ENCODE measurements at places on chromosomes 12 and 14. TPM values are rescaled to one million over a fixed set of nuclear protein-coding genes. Genes with fewer than 3 reads are reported as not detected.
A peak's percentile ranks its signal among the peaks of the same experiment; 100 is the strongest.

Gene PAX9
- 0.31 TPM for polyA plus RNA-seq

Gene KTN1
- 219 TPM for polyA plus RNA-seq

- DNase-seq: no peak
Observed at GRCh38 chr14:34835312-34835711, 39.8 kb downstream of the BAZ1A start.

DNA sequence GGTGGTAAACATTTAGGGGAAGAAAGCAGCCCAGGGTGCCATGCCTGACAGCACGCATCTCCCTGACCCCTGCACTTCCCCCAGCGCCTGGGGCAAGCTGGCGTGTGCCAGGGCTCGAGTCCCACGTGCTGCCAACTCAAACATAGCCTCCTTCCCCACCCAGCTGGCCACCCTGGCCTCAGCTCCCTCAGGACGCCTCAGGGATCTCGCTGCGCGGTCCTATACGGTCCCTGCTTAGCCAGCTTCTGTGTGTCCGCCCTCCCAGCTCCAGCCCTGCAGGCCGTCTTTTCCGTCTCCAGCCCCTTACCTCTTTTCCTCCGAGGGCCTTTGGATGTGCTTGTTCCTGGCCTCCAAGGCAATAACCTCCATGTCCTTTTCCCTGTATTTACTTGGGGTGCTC lies 71.0 kb downstream of the TESC start:
- DNase-seq: no peak

- no peak for DNase-seq
Observed at GRCh38 chr12:104605685-104606084, 148.9 kb downstream of the CHST11 start.

DNA sequence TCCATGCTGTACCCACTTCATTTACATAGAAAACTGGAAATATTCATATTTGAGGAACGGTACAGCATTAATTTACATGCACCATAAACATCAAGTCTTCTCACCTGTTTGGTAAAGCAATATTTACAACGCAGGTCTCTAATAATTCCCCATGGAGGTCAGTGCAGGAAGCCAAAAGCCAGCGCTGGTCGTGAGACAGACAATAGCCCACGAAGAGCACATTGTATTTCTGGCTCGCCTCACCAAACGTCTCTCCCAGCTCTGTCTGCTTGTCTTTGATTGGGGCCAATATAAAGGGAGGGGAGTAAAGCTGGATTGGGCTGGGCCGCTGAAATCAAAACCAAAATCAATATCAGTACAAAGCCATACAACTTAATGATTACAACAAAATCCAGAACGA lies 302.1 kb downstream of the MED13L start:
- DNase-seq: no peak

GRCh38 chr12:15550793-15551192 lies 228.5 kb downstream of the PTPRO start:
- no peak for DNase-seq

DNA sequence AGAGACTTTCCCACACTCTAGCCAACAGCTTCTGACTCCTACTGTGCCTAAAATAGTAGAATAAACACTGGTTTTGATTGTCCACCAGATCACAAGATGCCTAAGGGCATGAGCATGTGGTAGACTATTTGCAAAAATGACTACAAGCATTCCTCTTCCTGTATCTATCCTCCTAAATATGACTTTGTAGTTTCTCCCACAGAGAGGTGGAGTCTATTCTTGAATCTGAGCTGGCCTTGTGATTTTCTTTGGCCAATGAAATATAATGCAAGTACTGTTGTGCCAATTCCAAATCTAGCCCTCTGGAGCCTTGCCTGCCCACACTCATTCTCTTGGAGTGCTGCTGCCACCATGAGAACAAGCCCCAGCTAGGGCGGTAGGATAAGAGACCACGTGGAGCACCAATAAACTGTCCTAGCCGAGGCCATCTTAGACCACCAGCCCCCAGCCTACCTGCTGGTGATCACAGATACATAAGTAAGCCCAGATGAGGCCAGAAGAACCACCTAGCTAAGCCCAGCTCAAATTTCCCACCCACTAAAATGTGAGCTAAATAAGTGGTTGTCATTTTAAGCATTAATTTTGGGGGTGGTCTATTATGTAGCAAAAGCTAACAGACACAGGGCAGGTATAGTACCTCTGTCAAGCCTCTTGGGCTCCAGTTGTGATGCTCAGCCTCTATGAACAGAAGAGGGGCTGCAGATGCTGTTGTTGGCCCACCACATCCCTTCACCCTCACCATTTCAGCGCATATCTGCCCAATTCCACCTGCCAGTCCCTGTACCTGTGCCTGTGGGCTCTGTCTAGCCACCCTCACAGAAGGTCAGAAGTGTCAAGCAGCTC lies 17.9 kb downstream of the ZFP36L1 start:
- no peak for DNase-seq

DNA sequence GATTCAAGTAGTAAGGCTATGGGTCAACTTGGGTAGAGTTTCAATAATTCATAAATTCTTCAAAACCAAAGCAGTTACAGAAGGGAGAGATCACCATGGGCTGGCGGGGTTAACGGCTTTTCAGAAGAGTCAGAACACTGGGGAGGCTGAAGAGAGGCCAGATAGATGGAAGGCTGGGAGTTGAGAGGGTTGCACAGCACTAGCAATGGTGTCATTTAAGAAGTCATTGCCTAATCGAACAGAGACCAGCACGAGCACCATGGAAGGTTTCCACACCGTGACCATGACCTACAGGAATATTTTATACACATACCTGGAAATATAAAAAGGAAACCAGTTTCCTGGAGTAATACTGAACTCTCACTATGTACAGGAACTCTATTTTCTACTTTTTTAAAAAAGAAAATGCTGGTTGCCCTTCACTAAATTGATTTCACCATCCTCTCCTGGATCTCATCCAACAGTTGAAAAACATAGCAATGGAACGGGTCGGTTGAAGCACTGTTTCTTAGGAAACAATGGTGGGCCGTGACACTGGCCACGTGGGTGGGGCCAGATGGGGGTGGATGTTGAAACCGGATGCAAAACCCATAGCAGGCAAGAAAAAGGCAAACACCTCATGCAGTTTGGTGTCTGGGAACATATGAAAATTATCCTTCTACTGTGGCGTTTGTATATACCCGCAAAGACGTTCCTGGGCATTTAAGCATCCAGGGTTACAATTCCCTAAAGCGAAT lies 38.0 kb upstream of the RIN3 start:
- DNase-seq: no peak

DNA sequence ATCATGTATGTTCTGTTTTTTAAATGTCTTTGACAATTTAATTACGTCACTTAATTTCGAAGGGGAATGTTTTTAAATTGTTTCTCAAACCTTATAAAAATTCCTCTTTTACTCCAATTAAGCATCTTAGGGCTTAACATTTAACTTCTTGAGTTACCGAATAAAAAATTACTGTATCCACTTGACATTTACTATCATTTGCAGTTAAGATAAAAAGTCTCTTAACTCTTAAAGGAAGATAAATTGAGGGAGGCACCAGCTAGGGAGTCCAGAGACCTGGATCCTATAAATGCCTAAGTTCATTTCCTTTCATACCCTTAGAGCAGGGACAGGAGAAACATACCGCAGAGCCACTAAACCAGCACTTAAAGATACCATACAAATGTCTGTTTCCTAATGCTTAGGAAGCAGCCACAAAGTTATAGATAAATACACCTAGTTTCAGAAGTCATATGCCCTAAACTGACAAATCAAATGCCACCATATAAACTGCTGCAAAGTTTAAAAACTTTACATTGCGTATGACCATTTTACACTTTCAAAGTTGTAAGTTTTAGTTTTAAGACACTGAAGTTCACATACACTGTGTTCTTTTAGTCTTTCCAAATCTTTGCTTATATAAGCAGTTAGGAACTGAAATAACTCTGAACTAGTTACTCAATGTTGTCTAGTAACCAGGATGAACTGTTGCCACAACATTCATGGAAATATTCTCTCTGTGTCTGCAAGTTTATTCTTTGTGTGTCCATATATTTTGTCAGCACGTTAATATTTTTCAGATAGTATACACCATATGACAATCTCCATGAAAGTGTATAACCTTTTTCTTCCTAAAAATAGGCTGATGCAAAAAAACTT lies 71.2 kb downstream of the GALNT4 start:
- no peak for DNase-seq

DNA sequence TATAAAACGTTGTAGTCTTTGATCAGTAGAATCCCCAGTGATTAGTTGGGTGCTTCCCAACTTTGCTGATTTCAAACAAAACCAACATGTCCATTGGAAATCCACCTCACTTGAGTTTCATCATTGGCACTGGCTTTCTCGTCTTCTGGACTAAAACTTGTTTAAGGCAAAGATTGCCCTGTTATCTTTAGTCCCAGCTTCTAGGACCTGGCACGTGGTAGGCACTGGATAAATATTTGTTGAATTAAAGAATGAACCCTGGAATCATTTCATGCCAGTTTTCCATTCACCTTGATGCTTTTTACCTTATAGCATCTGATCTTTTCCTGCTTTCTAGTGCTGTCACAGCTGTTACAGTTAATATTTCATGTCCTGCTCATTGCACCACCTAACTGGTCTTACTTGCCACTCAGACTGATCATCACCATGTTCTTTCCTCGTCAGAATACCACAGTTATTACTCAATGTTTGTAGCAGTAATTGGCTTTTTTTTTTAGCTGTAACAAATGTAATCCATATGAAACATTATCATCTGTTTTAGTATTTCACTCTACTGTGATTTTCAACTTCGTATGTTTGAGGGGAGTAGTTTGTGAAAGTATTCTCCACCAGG lies 7.3 kb upstream of the C12orf50 start:
- DNase-seq: no peak

GRCh38 chr12:12704593-12705230 lies 8.7 kb upstream of the GPR19 start:
- DNase-seq: no peak

DNA sequence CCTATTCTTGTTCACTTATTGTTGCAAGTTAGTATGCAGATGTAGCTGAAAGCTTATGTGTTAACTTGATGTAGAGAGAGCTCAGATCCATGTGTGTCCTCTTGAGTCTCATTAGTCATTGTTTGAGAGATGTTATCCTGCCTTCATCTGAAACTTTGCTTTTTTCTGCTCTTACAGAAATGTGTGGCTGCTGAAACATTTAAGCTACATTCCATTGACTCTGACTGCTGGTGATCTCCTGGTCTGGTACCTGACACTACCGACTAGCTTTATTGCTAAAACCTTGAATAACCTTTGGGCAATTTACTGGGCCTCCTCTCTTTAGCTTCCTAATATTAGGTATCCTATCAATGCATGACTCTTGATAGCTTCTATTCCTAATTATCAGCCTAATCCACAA lies 705.6 kb upstream of the FOXG1 start:
- DNase-seq: no peak

DNA sequence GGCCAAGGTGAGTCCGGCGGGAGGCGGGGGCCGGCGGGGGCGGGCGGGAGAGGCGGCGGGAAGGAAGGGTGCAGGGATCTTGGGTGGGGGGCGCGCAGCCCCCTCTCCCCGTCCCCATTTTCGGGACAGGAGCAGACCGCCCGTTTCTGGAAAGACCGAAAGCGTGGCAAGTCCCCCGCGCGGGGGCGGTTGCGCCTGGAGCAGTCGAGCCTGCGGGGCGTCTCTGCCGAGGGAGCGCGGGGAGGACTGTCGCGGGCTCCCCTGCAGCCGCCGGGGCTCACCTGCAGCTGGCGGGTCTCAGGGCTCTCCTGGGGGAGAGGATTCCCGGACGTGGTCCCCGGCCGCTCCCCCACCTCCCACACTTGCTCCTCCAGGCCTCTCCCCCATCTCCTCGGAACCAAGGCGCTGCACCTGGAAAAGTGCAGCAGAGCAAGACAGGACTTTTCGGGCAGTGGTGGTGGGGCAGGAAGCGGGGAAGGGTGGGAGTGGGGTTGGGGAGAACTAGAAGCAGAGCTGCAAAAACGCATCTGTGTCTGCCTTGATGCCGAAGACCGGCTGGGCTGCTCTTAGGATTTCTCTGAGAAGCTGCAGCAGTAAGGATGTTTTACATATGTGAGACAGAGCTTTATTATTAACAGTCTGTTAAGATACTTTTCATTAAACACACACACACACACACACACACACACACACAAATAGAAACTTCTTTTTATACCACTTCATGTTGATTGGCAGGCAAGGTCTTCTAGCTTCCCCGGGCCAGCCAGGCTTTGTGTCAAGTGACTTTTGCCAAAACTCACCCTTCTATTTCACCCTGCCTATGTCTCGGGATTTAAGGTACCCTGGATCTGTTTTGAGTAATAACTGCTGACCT lies 677 bp downstream of the C12orf75 start:
- no peak for DNase-seq

- DNase-seq: no peak
Observed at GRCh38 chr12:67792185-67792584, 143.6 kb downstream of the DYRK2 start.

- no peak for DNase-seq
Observed at GRCh38 chr14:81324011-81324410, 76.1 kb downstream of the STON2 start.

GRCh38 chr12:24948757-24949722 lies at the start of gene BCAT1:
Gene BCAT1, minus strand, starts transcription at chr12:24949101. Its CDS starts 169 bp downstream, at chr12:24948932.
- peak; percentile 39 for DNase-seq

- no peak for DNase-seq
Observed at GRCh38 chr12:66803930-66804329, 125.1 kb upstream of the GRIP1 start.

Data from left renal cortex interstitium (tissue), 4 donors.